ENCODE measurements at places on chromosomes 12 and 14.
A peak's percentile ranks its signal among the peaks of the same experiment; 100 is the strongest.

DNA sequence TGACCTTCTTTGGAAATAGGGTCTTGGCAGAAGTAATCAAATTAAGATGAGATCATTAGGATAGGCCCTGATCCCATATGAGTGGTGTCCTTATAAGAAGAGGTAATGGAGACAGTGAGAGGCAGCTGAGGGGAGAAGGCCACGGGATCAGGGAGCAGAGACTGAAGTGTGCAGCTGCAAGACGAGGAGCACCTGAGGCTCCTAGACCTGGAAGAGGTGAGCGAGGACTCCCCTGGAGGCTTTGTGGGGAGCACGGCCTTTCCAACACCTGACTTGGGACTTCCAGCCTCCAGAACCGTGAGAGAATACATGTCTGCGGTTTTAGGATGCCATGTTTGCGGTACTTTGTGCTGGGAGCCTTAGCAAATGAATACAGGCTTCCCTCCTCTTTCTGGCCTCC lies 37.5 kb downstream of the LRTM2 start:
- DNase-seq: no peak

DNA sequence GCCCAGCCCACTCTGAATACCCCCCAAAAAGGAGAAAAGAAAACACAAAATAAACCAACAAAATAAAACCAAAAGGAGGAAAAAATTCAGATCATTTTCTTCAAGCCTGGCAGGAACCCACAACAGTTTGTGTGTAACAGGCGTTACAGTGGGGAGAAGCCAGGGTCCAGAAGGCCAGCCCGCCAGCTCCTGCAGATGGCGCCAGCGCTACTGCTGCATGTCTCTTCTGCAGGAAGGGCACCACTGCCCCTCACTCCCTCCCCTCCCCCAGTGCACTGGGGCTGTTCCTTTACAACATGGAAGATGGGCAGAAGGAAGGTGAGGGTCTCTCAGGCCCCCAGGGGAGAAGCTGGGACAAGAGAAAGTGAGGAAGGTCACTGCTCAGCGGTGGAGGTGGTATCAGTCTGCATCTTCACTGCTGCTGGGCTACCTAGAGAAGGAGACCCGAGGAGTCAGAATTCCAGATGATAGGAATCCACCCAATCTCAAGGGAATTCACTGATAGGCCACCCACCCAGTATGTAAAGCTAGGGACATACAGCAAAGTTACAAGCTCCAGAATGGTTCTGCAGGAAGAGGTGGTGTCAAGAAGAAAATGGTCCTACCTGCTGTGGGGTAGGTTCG lies 2.3 kb upstream of the NOP2 start:
- DNase-seq: peak; percentile 35

DNA sequence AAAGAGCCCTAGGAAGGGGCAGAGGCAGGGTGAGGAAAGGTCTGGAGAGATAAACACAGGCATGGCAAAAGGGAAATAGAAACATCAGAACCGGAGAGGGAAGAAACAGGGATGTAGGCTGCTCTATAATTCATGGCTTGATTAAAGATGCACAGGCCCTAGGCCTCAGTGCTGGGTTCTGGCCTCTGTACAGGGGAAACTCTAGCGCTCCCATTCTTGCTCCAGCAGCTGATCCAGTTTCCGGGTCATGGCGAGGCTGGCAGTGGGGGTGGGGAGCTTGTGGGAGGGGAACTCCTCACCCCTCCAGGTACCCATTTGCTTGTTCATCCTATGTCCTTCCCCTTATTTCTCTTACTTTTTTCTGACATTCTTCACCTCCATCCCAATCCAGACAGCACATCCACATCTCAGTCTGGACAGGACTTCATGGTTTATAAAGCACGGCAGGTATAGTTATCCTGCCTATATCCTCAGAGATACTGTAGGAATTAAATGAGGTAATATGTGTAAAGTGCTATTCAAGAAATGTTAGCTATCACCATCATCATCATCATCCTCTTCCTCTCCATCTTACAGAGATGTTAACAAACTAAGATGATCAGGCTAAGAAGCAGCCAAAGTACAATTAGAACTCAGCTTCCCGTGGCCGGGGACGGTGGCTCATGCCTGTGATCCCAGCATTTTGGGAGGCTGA lies 8.0 kb upstream of the GPR84 start:
- DNase-seq: no peak

- DNase-seq: peak; percentile 15
These were observed 391.3 kb upstream of the FOXG1 start for GRCh38 chr14:28375295-28375694.

GRCh38 chr14:105918496-105919262 lies 392.3 kb downstream of the TMEM121 start:
- DNase-seq: no peak

- no peak for DNase-seq
These were observed 597 bp downstream of the GLT8D2 start for GRCh38 chr12:104049278-104049902.

DNA sequence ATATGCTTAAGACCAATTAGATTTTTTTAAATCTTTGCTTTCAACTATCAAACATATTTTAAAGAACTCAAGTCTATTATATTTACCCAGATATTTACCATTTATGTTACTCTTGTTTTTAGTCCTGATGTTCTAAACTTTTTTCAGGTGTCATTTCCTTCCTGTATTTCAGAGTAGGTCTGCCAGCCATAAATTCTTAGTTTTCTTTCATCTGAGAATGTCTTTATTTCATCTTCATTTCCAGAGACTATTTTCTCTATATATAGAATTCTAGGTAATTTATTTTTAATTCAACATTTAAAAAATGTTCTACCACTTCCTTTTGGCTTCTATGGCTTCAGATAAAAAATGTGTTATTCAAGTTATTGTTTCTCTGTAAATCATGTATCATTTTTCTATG lies 218.2 kb upstream of the AMIGO2 start:
- DNase-seq: no peak
